ENCODE measurements at places on chromosomes 7 and 10.

DNA sequence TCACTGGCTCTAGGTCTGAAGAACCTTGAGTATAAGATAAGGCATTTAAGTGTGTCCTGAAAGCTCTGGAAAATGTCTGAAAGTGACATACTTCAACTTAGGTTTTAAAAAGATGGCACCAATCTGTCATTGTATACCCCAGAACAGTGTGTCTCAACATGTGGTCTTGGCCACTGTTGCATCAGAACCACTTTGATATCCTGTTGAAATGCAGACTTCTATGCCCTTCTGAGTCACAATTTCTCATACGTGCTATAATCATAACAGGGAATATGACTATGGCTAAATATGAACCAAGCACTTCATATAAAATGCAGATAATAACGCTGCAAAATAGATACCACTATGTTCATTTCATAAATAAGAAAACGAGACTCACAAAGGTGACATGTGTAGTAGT, 38.0 kb upstream of the GPAM start:
- no peak for DNase-seq

DNA sequence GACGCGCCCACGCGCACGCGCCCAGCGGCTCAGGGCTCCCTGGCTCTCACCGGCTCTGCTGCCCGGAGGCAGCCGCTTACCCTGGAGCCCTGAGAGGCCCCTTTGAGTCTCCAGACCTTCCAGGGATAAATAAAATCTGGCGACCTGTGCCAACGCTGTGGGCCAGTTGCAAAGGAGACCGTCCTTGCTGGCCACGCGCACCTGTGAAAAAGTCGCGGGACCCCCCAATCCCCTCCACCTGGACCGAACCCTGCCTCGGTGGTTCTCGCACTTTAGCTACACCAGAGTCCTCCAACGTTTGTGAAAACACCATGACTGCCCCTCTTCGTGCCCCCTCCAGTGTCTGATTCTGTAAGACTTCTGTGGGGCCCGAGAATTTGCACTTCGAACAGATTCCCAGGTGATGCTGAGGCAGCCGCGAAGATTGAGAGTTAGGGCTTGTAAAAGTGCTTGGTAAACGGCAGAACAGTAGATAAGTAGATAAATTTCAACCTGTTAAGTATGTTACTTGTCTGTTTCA, 102.4 kb upstream of the SVIL start:
- no peak for DNase-seq

GRCh38 chr7:2028733-2029132, 204.0 kb downstream of the MAD1L1 start:
- DNase-seq, result no peak

GRCh38 chr7:127706766-127707165, 54.8 kb downstream of the SND1 start:
- DNase-seq, result no peak

- no peak for DNase-seq
These were observed 13.6 kb downstream of the ENTPD7 start for GRCh38 chr10:99672884-99673283.

GRCh38 chr10:13705526-13706174, 118.9 kb downstream of the PRPF18 start:
- no peak for DNase-seq

Data from GM18507 (cell line).